ENCODE measurements at places on chromosomes 2 and 18.
A peak's percentile ranks its signal among the peaks of the same experiment; 100 is the strongest.

GRCh38 chr2:1422131-1422530 is 8.9 kb downstream of the TPO start:
- no peak for DNase-seq

- DNase-seq: no peak
Measured at GRCh38 chr2:186572705-186573104, 17.2 kb upstream of the ITGAV start.

GRCh38 chr2:109212836-109213563 is 84.0 kb downstream of the SH3RF3 start:
- no peak for DNase-seq

- DNase-seq: no peak
Measured at GRCh38 chr2:84866122-84866521, 14.8 kb downstream of the TRABD2A start.

DNA sequence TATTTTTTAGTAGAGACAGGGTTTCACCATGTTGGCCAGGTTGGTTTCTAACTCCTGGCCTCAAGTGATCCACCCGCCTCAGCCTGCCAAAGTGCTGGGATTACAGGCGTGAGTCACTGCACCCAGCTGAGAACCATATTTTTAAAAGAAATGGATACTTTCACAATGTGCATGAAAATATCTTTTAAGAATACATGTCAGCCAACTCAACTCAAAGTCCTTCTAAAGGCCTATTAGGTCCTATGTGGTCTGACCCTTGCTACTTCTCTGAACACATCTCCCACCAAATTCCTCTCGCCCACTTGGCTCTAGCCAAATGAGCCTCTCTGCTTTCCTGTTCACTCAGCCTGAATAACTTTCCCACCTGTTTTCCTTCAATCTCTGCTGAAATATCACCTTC is 119.6 kb downstream of the MTX2 start:
- no peak for DNase-seq

DNA sequence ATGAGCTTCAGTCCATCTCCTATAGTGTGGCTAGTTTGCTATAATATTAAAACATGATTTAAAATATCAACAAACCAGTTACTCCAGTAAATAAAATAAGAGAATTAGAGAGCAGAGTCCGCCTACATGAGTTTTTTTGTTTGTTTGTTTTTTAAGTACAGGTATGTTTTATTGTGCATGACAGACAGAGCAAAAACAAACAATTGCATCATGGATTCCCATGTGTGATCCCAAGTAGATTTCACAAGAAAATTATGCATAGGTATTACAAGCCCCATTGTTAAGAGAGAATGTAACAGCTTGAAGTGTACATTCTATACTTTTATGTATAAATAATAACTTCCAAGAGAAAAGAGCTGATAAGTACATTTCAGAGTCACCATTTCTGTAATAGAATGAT is 21.0 kb downstream of the SULT1C3 start:
- no peak for DNase-seq

GRCh38 chr18:43160509-43160908 is 45.0 kb upstream of the RIT2 start:
- no peak for DNase-seq

DNA sequence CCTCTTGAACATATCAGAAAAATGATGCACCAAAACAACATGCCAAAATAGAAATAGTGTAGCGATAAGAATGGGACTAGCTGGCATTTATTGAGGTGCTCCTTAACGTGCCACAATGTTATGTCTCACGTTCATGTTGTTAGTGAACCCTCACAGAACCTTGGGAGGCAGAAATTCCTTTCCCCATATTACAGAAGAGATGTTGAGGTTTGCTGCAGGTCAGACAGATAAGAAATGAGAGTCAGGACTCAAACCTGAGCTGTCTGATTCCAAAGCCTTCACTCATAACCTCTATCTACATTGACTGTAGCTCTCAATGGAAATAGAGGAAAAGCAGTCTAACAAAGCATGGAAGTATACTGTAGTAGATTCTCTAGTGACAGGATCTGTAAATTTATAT is 163.3 kb upstream of the STK17B start:
- no peak for DNase-seq

DNA sequence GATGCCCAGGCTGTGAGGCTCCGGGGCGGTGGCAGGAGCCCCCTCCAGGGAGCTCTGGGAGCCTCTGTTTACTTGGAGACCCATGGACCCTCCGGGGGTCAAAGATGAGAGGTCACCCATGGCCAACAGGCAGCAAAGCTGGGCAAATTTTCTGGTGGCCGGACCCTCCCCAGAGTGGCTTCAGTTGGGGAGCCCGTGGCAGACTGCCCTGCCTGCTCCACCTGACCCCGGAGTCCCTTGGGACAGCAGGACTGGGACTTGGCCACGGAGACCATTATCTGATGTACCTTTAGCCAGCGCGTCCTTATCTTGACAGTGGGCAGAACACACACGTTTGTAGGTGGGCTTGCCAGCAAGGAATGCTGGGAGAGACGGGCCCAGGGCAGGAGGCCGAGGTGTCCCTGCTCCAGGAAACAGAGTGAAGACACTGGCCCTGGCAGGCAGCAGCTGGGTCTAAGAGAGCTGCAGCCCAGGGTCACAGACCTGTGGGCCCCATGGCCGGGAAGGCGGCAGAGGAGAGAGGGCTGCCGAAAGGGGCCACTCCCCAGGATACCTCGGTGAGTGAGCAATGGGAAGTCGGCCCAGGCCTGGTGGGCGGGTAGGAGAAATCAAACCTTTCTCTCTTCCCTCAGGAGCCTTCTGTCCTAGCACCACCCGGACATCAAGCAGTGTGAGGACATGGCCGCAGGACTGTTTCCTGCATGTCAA is at the start of the genes ABCG5 and ABCG8:
Gene ABCG5, minus strand, starts transcription at position 280 of the 708 bp plus-strand sequence. Its CDS starts 160 bp downstream, at position 120.
Gene ABCG8, plus strand, starts transcription at position 412 of the 708 bp plus-strand sequence. Its CDS starts 83 bp downstream, at position 495.
- no peak for DNase-seq

GRCh38 chr2:155215037-155215707 is 516.7 kb downstream of the KCNJ3 start:
- no peak for DNase-seq

- no peak for DNase-seq
Measured at GRCh38 chr2:217325251-217325650, 465.4 kb upstream of the TNP1 start.

DNA sequence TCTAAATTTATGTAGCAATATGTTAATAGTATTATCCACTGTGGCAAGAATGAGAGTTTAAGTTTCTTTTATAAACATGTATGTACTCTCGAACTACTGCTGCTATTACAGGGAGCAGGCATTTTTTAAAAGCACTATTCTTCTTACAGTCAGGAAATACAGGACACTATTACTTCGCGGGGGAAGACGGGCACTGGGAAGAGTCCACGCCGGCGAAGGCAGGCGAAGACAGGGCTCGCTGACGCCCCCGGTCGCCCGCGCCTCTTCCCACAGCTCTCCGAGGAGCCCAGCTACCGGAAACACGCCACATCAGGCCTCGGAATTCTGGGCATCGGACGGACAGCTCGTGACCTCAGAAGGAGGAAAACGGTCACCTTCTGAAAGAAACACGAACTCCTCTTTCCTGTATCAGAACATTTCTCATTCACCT is 90.2 kb downstream of the FAM161A start:
- no peak for DNase-seq

GRCh38 chr2:224039080-224039769 is at the start of gene SERPINE2:
Gene SERPINE2, minus strand, starts transcription at chr2:224039286. Its CDS starts 37,386 bp downstream, at chr2:224001900.
- peak; percentile 53 for DNase-seq

GRCh38 chr2:42613281-42614064 is 45.0 kb downstream of the MTA3 start:
- DNase-seq: no peak

- DNase-seq: no peak
Measured at GRCh38 chr2:148586522-148587128, 57.9 kb upstream of the EPC2 start.

DNA sequence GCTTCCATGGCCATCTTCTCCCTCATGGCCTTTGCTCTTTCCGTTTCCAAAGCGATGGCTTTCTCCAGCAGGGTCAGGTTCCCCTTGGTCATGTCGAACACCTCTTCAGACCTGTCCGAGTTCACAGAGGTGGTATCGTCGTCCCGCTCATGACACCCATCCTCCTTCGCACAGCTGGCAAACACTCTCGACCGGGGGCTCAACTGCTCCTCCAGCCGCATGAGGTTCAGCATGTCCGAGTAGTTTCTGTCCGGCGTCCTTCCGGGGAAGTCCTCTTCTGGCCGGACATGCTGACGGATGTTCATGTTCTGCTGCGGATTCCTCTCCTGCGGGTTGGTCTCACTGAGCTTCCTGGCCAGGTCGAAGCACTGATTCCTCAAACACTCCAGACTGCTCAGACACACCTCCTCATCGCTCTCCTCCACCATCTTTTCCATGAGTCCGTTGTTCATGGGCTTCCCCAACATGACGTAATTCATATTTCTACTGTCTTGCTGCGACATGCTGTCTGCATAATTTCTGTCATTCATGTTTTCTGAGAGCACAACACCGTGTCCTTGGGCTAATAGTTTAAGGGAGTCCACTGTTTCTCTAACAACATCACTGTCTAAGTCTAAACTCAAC is 178.2 kb upstream of the PXDN start:
- DNase-seq: no peak

DNA sequence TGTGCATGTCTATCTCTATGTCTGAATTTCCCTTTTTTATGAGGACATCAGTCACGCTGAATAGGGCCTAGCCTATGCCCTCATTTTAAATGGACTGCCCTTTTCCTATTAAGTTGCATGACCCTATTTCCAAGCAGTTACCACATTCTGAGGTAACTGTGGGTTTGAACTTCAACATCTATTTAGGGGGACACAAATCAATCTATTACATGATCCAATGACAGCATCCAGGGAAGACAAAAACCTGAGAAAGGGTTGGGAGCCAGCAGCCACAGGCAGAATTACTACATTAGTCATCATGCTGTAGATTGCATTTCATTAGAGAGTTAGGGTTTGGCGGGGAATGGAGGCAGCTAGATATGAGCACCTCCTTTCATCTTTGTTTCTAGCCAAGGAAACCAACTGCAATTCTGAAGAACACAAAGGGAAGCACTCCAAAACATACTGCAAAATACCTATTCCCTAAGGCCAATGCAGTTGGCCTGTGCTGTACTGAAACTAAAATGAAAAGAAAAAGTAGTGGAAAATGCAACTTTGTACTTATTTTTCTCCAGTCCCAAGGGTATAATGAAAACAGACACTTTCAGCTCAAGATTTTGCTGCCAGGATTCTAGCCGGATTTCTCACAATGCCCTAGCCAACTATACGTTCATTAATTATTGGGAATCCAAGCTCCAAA is 40.4 kb upstream of the C1D start:
- DNase-seq: no peak

DNA sequence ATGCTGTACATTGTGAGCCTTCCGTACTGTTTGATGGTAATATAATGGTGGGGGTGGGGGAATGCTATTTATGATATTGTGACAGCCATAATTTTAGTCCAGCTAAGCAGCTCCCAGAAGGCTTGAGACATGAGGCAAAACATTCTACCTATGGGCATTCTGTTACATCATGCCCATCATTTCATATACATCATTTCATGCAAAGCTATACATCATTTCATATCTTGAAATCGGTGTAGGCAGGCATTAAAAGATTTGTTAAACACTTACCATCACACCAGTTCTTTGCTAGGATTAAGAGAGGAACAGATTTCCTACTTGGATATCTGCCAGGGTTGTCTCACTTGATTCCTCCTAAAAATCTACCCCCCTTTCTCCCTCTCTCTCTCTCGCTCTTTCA is 84.5 kb downstream of the COL5A2 start:
- no peak for DNase-seq

- no peak for DNase-seq
Measured at GRCh38 chr2:80496775-80497174, 192.2 kb upstream of the LRRTM1 start.

DNA sequence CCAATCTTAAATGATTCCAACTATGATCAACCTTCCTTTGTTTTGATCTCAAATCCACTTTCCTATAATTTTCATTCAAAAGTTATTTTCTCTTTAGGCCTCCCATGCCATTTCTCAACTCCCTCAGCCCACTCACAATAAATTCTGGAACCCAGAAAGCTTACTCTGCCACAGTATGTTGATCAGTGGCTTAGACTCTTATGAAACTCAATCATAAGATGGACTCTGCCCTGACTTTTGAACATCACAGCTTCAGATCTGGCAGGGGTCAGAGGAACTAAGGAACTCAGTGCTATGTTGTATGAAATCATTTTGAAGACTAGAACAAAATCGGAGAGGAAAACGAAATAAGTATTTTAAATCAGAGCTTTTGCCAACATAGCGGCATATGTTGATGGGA is 59.8 kb upstream of the LGALSL start:
- no peak for DNase-seq

- no peak for DNase-seq
Measured at GRCh38 chr18:71168557-71169145, 879.8 kb downstream of the SOCS6 start.

DNA sequence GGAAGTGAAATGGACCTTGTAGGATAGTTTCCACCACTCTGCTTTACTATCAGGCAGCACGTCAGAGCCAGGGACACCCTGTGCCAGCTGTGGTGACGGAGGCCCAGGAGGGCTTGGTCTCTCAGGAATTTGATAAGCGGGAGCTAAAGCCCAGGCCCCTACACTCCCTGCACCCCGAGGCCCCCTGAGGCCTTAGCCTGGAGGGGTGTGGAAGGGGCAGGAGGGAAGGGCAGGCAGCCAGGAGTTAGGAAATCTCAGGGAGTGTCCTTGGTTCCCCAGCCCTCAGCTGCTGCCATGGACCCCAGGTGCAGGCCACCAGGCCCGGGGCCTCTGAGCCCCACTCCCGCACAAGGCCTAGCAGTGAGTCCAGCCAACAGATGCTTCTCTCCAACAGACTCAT is 38.2 kb downstream of the PDIA6 start:
- DNase-seq: no peak

DNA sequence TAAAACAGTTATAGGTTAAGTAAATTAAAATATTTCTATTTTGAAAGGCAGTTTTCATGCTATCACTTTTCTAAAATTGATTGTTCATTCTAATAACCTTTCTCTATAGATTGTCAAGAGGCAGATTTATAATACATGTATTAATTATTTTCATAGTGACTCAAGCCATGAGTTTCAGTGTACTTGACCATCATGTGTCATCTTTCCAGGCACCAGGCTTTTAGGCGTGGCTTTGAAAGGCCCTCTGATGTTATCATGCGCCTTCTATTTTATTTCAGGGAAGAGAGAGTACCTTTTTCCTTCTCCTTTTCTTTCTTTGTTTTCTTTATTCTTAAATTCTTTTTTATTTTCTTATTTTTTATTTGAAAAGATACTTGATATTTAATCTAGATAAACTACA is 128.3 kb upstream of the ETAA1 start:
- DNase-seq: no peak
